ENCODE measurements at places on chromosomes 7 and 10. TPM values are rescaled to one million over a fixed set of nuclear protein-coding genes. Genes with fewer than 3 reads are reported as not detected.

Gene NME8
- 2.0 TPM for total RNA-seq

Gene GIMAP2
- total RNA-seq: 11.5 TPM

Gene ZNF485
- 2.1 TPM for total RNA-seq

Gene PON3
- 5.5 TPM for total RNA-seq

Gene ASIC3
- 1.7 TPM for total RNA-seq

- no peaks in the 10 kb centered on the region for H3K27me3 ChIP-seq
- no peaks in the 10 kb centered on the region for H3K36me3 ChIP-seq
- DNase-seq: no peak
- no peak overlapping the region for H3K27ac ChIP-seq
These were observed 115.1 kb upstream of the NPS start for GRCh38 chr10:127434006-127434405.

GRCh38 chr10:114335614-114336013, 68.7 kb downstream of the AFAP1L2 start:
- no peaks in the 10 kb centered on the region for H3K4me1 ChIP-seq
- H3K27me3 ChIP-seq: no peaks in the 10 kb centered on the region
- no peak for DNase-seq
- H3K4me3 ChIP-seq: no peak overlapping the region
- peaks cover 2% of the 10 kb centered on the region for H3K36me3 ChIP-seq

DNA sequence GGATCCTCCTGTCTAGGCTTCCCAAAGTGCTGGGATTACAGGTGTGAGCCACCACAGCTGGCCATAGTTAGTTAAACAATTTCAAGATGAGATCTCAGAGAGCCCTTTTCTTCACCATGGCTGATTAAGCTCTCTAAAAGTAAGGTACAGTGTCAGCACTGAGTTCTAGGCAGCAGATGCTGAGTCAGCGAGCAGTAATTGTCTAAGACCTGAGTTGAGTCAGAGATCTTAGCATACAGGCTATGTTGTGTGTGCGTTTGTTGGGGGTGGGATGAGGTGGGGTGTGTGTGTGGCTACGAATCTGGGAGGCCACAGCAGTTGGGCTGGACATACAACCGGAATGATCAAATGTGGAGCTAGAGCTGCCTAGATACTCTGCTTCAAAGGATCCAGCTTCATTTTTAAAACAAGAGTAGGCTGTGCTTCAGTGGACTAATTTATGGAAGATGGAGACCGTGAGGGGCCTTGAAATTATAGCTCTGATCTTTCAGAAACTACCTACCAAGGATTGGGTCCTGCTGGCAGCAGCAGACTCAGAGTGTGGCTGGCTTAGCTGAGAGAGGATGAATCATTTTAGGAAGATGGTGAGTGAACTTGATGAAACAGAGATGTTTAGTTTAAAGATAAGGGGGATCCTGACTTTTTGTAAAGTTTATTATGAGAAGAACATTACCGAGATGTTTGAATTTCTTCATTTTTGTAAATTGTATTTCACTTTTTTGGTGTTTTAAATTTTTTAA, 17.5 kb upstream of the MTPN start:
- no peak overlapping the region for H3K27ac ChIP-seq
- no peaks in the 10 kb centered on the region for H3K4me1 ChIP-seq
- H3K4me3 ChIP-seq: no peak overlapping the region
- H3K27me3 ChIP-seq: no peaks in the 10 kb centered on the region
- no peak for DNase-seq
- H3K36me3 ChIP-seq: no peaks in the 10 kb centered on the region

- no peak overlapping the region for H3K4me3 ChIP-seq
- no peaks in the 10 kb centered on the region for H3K4me1 ChIP-seq
- no peak for DNase-seq
- H3K36me3 ChIP-seq: no peaks in the 10 kb centered on the region
These were observed 92.0 kb upstream of the MACROH2A2 start for GRCh38 chr10:69960606-69960987.

DNA sequence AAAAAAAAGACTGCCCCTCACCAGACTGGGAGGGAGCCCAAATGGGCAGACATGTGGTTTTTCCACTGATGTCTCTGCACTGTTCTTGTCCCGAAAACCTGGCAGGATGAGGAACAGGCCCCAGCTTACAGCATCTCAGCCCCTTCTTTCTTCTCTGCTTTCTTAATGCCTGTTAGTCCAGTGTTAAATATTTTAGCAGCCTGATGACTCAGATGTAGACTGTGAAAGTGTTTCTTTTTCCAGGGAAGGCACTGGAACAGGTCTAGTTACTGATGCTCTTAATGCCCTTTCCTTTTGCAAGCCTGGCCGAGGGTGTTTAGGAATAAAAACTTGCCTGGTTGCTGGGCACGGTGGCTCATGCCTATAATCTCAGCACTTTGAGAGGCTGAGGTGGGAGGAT, 107.7 kb downstream of the TACC2 start:
- peak overlapping the region; percentile 39 for H3K27ac ChIP-seq
- H3K36me3 ChIP-seq: no peaks in the 10 kb centered on the region
- H3K27me3 ChIP-seq: no peaks in the 10 kb centered on the region
- no peak overlapping the region for H3K4me3 ChIP-seq

DNA sequence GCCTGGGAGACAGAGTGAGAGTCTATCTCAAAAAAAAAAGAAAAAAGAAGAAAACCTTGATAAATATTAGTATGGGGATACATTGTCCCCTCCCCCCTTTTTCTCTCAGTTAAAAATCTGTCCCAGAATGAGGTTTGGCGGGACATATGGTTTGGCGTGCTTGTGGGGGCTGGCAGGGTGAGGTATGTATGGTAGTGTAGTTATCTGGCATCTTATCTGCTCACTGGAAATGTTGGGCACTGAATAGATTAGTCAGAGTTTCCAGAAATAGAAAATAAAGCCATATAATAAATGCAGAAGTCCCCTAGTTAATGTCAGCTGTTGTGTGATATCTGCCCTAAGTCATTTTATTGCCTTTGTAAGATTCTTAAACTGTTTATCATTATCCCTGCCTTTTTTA, 397.5 kb upstream of the GALNT17 start:
- peaks cover 3% of the 10 kb centered on the region for H3K4me1 ChIP-seq
- no peaks in the 10 kb centered on the region for H3K36me3 ChIP-seq
- H3K27me3 ChIP-seq: no peaks in the 10 kb centered on the region
- H3K27ac ChIP-seq: no peak overlapping the region
- DNase-seq: no peak

GRCh38 chr7:155490697-155491628, 33.0 kb downstream of the EN2 start:
- H3K27me3 ChIP-seq: no peaks in the 10 kb centered on the region
- H3K4me3 ChIP-seq: peak overlapping the region; percentile 5
- peak; percentile 79 for DNase-seq
- no peak overlapping the region for H3K27ac ChIP-seq

GRCh38 chr10:73892310-73893030, 18.1 kb upstream of the CAMK2G start:
- H3K4me1 ChIP-seq: peaks cover 2% of the 10 kb centered on the region
- no peaks in the 10 kb centered on the region for H3K36me3 ChIP-seq
- no peak overlapping the region for H3K4me3 ChIP-seq
- no peak for DNase-seq

DNA sequence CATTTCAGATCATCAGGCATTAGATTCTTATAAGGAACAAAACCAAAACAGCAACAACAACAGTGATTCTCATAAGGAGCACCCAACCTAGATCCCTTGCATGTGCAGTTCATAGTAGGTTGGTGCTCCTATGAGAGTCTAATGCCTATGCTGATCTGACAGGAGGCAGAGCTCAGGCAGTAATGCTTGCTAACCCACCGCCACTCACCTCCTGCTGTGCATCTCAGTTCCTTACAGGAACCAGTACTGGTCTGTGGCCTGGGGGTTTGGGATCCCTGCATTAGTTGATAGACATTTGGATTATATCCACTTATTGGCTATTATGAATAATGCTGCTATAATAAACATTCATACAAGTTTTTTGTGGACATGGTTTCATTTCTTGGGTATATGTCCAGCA, 14.0 kb downstream of the MKLN1 start:
- no peak overlapping the region for H3K4me3 ChIP-seq
- no peaks in the 10 kb centered on the region for H3K27me3 ChIP-seq
- no peak overlapping the region for H3K27ac ChIP-seq
- DNase-seq: no peak
- no peaks in the 10 kb centered on the region for H3K36me3 ChIP-seq

DNA sequence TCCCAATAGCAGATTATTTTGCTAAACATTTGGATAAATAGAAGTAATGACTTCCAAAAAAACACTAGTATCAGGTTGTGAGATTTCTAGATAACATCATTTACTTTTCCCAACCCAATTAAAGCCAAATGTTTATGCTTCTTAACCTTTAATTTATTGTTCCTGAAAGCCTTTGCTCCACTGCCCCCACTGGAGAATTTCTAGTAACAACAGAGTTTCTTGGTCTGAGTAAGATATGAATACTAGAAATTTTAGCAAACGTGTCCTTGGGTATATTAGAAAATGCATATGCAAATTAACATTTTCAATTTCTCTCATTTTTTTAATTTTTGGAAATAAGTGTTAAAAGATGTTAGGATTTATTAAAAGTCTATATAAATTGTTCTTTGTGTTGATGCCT, 958.0 kb upstream of the PHF14 start:
- no peak overlapping the region for H3K4me3 ChIP-seq
- DNase-seq: no peak
- H3K27ac ChIP-seq: no peak overlapping the region
- H3K27me3 ChIP-seq: no peaks in the 10 kb centered on the region
- no peaks in the 10 kb centered on the region for H3K4me1 ChIP-seq

All from aorta (tissue), 5 donors.